ENCODE measurements at places on chromosomes 12 and 14.

GRCh38 chr14:93905623-93906022, 21.5 kb upstream of the FAM181A start:
- no peak for DNase-seq

- peak; percentile 30 for DNase-seq
Observed at GRCh38 chr12:7130701-7131501, 730 bp downstream of the CLSTN3 start.

- DNase-seq: no peak
Observed at GRCh38 chr12:82672811-82673495, 13.8 kb upstream of the TMTC2 start.

- no peak for DNase-seq
Observed at GRCh38 chr12:28899951-28900350, 249.1 kb upstream of the FAR2 start.

- DNase-seq: no peak
Observed at GRCh38 chr12:95337146-95337545, 119.5 kb downstream of the VEZT start.

DNA sequence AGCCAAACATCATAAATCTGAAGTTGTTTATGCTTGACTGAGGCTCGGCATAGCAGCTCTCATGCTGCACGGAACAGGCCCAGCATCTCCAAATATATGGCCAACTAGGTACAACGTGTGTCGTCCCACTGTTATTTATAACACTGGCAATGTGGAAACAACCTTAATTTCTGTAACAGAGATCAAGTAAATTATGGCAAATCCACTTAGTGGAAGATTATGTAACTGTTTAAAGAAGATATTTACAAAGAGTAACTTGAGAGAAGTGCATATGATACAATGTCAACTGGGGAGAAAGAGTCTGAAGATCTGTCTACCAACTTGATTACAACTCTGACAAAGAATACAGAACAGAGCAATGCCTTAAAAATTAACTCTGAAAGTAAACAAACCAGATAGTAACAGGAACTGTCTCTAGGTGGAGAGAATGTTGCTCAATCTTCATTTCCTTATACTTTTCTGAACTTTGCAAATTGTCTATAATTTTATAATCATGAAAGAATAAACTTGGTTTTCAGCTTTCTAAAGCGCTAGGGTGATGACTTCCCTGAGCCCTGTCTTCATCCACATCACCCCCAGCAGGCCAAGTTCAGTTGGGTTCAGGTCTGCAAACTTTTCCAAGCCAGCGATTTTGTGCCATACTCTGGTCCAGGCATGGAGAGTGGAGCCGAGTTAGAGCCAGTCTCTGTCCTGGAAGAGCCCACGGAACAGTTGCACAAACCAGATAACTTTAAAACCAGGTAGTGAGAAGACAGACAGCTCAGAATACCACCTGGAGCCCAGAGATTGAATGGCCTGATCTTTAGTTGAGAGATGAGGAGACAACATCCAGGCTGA, 44.3 kb upstream of the BDKRB2 start:
- no peak for DNase-seq

GRCh38 chr12:50246873-50247612, 36.3 kb downstream of the LIMA1 start:
- DNase-seq: peak; percentile 51

DNA sequence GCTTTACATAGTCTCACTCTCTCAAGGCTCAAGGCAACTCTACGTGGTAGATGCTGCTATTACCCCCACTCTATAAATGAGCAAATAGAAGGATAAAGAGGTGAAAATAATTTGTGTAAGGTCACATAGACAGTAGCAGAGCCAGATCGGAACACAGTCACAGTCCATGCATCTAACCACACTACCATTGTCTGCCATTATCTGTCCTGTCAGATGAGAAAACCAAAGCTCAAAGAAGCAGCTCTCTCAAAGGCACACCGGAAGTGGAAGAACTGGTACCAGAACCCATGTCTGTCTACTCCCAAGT, 134.4 kb upstream of the NUDT4 start:
- DNase-seq: no peak

GRCh38 chr12:96354844-96355534, 45.2 kb downstream of the CDK17 start:
- DNase-seq: no peak
